ENCODE measurements at places on chromosomes 7 and 10.

DNA sequence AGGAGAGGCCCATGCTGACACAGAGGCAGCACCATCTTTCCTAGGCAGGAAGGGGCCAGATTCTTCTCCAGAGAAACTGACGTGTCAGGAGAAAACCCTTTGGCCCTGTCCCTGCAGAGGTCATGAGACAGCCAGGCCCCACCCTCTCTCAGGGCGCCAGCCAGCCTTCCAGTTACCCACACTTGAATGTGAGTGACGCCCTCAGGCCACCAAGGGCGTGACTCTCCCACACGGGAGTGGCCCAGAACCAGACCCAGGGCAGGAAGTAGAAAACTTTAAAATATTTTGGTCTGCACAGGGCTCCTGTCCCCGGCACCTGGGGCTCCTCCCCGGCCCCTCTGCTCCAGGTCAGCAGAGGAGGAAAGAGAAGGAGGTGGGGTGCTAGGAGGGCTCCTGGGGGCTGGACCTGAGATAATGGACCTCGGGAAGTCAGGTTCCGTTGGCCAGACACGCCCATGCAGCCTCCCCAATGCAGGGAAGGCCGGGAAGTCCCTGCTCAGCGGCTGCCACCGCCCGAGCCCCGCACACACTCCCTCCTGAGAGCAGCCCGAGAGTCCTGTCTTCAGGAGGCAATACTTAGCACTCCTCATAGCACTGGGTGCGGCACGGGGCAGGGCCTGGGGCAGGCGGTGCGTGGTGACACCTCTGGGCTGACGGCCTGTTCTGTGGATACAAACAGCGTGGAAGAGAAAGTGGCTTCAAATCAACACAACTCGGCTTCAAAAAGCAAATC, 67.0 kb upstream of the CFAP46 start:
- no peak for DNase-seq

GRCh38 chr7:104852386-104852785, 161.6 kb upstream of the KMT2E start:
- no peak for DNase-seq

DNA sequence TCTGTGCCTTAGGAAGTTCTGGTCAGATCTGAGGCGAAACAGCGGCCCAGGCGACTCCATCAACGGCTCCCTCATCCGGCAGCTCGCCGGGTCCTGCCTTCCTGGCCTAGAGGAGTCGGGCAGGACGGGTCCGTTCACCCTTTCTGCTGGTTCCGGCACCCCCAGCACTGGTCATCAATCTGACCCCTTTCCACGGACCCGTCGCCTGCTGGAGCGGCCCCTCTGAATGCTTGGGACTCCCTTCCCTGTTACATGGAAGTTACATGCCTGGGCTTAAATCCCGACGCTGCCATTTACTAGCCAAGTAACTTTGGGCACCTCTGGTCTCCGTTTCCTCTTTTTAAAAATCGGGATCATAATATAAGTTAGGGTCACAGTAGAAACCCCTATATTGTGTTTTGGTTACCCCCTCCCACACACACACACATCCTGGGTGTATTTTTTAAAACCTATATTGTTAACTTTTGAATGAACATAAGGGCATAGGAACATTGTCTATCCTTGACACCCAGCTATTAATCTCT, 607 bp upstream of the GGCT start:
- DNase-seq: no peak

DNA sequence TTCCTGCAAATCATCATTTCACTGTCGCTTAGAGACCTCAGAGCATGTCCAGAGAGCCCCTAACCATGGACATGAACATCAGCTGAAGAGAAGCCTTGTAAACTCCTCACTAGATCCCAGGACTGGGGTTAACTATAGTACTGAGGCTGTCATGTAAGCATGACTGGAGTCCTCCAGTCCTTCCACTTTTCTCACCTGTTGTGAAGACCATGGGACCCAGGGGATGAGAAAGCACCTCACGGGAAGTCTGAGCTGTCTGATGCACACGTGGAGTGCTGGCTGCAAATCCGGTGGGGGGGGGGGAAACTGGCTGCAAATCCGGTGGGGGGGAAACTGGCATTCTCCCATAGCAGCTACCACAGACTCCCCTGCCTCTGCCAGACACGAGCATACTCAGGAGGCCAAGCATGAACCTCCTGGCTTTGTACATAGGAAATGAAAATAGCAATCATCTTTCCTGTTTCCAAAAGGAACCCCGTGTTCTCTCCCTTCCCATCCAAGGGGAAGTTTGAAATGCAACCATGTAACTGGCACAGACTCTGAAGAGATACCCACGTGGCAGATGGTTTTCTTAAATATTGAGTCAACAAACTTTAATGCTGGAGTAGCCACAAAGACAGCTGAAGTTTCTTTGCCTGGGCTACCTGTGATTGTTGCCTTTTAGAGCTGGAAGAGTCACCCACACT, 261.4 kb downstream of the ZMYND11 start:
- no peak for DNase-seq

DNA sequence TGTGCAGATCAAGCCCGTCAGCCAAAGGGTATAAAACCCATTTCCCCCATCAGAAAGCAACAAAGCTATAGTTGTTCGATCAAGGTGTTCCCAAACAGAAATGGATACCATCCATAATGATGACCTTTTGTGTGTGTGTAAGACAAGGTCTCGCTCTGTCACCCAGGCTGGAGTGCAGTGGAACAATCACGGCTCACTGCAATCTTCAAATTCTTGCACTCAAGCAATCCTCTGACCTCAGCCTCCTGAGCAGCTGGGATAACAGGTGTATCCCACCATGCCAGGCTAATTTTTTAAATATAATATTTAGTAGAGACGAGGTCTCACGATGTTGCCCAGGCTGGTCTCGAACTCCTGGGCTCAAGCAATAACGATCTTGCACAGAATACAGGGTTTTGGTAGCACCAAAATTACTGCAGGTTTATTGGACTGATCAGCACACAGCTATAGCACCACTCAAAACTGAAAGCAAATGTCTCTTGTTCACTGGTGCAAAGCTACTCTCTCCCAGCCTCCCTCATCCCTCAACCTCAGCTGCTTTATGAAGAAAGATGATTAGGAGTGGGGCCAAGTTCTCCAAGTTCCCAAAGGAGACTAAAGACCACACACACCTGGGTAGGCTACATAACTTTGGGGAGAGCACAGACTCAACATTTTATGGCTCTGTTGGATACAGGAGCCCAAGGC, 80.5 kb downstream of the ABI1 start:
- DNase-seq: no peak

- peak; percentile 72 for DNase-seq
These were observed 29.1 kb upstream of the NRBF2 start for GRCh38 chr10:63103971-63104409.

- DNase-seq: peak; percentile 55
These were observed 4.2 kb upstream of the UPP1 start for GRCh38 chr7:48084727-48085432.

- DNase-seq: no peak
These were observed 37.1 kb downstream of the STRA8 start for GRCh38 chr7:135270577-135271254.

- no peak for DNase-seq
These were observed 18.5 kb downstream of the NACAD start for GRCh38 chr7:45070254-45070642.

DNA sequence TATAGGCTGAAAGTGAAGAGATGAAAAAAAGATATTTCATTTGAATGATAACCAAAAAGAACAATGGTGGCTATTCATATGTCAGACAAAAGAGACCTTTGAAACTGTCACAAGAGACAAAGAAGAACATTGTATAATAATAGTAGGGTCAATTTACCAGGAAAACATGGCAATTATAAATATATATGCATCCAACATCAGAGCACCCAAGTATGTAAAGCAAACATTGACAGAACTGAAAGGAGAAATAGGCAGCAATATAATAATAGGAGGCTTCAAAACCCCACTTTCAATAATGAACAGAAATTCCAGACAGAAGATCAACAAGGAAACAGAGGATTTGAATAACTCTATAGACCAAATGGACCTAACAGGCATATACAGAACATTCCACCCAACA, 876.2 kb downstream of the GRID1 start:
- no peak for DNase-seq

DNA sequence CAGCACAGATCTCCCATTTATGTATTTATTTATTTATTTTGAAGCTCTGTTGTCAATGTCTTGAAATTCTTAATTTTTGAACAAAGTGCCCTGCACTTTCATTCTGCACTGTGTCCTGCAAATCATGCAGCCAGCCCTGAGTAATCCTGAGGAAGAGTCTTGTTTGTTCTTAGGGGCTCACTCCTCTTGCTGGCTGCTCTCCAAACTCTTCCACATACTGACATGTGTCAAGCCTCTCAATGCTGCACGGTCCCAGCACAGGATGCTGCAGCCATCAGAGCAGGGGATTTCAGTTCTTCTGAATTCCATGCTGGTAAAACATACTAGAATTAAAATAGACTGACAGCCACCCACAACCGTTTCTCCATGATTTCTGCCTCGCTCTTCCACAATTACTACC, 207.2 kb downstream of the PARD3 start:
- no peak for DNase-seq

DNA sequence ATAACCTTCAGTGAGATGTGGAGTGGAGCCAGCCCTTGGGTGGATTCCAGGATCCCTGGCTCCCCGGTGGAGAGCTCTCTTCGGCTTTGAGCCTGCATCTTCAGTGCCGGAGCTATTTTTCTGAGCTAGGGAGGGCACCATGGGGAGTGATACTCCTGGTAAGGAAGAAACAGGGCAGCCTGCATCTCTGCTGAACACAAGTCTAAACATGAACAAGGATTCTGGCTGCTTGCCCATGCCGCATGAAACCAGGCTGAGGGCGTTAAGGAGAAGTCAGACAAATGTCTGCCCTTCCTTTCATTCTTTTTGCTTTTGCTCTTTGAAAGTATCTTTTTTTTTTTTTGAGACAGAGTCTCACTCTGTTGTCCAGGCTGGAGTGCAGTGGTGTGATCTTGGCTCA, 60.4 kb downstream of the EVX1 start:
- no peak for DNase-seq

GRCh38 chr7:149797771-149798170, 24.4 kb upstream of the ZNF467 start:
- DNase-seq: no peak

DNA sequence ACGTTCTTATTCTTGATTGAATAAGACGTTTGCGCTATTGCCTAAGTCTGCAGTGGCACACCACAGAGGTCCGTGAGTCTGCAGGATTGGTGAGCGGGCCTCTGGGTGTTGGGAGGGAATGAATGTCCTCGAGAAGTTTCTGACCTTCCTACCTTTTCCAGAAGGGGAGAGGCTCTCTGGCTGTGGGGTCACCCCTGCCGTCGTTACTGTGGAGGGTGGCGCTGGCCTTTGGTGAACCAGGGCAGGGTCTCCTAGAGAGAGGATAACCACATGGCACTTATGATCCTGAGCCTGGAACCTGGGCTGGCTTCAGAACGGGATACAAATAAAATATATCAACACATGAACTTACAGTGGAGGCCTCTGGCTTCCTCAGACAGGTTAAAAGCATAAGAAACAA, 13.8 kb downstream of the IL15RA start:
- no peak for DNase-seq

GRCh38 chr7:123604739-123605138, 3.1 kb downstream of the ASB15 start:
- no peak for DNase-seq

GRCh38 chr10:133527771-133528271, 658 bp downstream of the CYP2E1 start:
- no peak for DNase-seq

DNA sequence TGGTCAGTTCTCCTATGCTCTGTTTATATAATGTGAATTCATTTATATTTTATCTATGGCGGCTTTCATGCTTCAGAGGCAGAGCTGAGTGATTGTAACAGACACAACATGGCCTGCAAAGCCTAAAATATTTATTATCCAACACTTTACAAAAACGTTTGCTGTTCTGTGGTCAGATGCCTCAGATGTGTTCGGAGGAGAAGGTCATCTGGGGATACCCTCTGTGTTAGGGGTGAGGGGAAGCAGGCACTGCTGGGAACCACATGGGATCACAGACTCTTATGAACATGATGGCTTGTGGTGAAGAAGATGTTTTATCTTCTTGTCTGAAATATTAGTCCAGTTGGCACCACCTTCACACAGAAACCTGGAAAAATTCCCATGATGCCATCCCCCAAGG, 203.4 kb downstream of the PHTF2 start:
- DNase-seq: no peak

DNA sequence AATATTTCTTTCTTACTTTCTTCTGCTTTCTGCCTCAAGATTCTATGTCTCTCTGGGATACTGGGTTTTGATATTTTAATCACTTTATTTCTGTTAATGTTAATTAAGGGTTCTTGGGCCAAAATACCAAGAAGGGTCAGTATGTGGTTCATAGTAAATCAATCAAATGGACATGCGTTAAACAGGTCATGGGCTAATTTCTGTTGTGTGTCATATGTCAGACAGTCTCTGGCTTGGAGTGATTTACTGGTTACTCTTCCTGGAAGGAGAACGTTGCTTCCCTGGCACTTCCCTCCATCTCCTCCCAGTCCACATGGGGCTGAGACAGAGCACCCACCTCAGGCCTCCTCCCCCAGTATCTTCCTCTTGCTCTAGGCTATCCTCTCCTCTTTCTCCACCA, 489.1 kb downstream of the SUGCT start:
- no peak for DNase-seq

- no peak for DNase-seq
These were observed 482.0 kb upstream of the PCDH15 start for GRCh38 chr10:55283031-55283430.

DNA sequence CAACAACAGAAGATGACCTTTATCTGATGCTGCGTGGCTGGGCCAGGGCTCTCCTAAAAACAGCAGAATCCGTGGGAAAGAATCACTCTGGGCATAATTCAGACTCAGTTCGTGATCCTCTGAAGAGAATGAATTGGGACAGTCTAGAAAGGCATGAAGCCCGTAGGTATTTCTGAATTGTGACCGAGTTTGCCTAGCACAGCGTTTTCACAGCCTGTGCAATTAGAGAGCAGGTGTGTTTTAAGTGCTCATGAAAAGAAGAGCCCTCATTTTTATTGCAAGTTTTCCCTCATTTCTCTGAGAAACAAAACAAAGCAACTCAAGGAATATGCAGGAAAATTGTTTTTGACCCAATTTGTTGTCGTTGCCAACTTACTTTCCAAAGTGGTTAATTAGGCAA, 366.2 kb downstream of the WDR11 start:
- no peak for DNase-seq

GRCh38 chr10:61633665-61634064, 29.1 kb upstream of the CABCOCO1 start:
- no peak for DNase-seq

DNA sequence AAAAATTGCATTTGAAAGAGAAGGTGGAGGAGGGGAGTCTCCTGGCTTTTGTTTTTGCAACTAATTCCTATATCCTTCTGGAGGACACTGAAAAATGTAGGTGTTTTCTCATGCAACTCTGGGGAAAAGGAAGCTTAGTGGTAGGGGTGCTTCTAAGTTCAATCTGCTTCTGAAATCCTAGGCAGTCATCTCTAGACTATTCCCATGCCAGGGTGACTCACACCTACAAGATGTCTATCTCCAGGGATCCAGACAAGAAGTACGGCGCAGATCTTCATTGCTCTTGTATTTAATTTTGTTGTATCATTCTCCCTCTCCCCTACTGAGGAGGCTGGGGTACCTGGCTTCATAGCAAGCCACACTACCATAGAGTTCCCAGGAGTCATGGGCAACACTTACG, 258.8 kb downstream of the PHF14 start:
- DNase-seq: no peak
